ENCODE measurements at places on chromosomes 6 and 20.
A peak's percentile ranks its signal among the peaks of the same experiment; 100 is the strongest.

DNA sequence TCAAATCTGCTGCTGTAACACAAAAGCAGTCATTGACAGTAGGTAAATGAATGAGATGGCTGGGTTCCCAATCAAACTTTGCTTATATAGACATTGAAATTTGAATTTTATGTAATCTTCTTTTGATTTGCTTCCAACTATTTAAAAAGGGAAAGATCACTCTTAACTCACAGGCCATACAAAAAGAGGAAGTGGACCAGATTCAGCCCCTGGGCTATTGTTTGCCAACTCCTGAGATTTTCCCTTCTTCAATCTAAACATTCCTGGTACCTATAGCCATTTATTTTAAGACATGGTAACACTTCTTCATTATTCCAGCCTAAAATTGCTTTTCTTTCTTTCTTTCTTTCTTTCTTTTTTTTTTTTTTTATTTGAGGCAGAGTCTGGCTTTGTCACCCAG is 260.6 kb downstream of the TFAP2A start:
- DNase-seq, result no peak

DNA sequence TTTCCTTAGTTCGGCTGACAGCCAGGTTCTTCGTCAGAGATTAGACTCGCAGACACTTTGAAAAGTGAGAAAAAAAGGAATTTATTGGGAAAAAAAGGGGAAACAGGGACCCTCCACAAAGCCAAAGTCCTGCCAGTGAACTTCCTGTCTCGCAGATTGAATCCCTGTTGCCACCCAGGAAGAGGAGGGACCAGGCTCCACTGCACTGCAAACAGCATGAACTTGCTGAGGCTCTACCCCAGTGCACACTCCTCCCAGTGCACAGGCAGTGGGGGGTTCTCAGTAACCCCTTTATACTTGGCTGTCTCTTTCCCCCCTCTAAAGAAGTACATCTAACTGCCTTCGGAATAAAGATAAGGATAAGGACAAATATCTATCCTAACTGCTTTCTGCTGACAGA is 959.0 kb downstream of the GRIK2 start:
- DNase-seq, result no peak

- DNase-seq, result no peak
Observed at GRCh38 chr20:38315290-38315966, 11.5 kb downstream of the BPI start.

GRCh38 chr20:16701296-16701695 is 28.5 kb upstream of the SNRPB2 start:
- DNase-seq, result no peak

- DNase-seq, result no peak
Observed at GRCh38 chr6:161749576-161749975, 475.7 kb upstream of the AGPAT4 start.

DNA sequence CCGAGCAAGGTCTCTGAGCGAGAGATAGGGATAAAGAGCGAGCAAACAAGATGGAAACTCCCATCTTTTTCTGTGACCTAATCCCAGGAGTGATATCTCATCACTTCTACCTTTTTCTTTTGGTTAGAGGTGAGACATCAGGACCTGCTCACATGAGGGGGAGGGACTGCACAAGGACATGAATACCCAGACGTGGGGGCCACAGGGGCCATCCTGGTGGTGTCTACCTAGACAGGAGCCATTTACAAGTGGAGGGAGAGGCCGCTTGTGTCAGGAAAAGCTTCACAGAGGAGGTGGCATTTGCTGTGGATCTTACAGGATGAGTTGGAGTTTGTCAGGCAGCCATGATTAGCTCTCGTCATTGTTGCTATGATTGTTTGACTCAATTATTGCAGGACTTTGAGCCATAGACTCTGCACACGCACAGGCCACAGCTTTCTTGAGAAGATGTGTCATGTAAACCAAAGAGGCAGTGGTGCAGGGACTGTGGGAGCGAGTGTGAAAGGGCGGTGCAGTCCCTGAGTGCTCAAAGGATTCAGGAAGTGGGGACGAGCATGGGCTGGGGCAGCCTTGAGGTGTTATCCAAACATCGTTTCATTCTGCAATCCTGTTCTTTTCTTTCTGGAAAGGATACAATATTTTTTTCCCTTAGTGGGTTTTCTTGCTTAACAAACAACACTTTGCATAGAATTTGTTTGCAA is 7.7 kb downstream of the NPEPL1 start:
- DNase-seq, result no peak

- DNase-seq, result no peak
Observed at GRCh38 chr6:30670760-30671527, 1.9 kb downstream of the DHX16 start.

DNA sequence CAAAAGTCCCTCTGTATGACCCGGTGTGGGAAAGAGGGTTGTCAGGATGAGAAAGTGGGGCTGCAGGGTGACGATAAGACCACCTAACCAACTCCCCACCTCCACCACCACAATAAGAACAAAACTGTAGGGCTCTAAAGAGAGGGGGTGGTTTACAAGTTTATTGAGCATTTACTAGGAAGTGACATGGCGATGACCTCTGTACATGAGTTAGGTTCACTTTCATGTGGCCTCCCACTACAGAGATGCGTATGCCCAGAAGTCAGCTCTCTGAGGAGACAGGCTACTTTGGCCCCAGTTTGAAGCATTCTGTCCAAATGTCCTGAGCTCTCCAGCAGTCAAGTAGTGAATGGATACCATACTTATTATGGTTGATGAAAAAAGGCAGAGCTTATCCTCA is 28.7 kb upstream of the PI16 start:
- no peak for DNase-seq

DNA sequence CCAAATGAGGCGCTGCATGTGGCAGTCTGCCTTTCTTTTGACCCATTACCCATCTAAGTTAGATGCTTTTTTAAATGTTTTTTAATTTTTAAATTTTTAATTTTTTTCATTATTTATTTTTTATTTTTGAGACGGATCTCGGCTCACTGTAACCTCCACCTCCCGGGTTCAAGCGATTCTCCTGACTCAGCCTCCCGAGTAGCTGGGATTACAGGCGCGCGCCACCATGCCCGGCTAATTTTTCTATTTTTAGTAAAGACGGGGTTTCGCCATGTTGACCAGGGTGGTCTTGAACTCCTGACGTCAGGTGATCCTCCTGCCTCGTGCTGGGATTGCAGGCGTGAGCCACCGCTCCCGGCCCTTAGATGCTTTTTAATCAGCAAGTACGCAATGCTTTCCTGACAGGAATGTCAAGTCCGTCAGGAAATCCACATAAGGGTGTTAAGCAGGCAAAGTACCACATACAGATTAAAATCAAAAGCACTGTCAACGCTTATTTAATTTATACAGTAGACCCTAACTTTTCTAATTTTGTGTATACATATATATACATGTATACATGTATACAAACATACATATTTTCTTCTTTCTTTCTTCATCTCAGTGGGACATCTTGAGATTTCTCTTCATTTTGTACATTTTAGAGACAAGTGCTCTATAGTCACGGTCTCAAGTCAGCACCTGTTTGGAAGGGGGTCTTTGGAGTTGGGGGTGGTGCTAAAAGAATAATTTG is 995 bp upstream of the GSTA4 start:
- no peak for DNase-seq

DNA sequence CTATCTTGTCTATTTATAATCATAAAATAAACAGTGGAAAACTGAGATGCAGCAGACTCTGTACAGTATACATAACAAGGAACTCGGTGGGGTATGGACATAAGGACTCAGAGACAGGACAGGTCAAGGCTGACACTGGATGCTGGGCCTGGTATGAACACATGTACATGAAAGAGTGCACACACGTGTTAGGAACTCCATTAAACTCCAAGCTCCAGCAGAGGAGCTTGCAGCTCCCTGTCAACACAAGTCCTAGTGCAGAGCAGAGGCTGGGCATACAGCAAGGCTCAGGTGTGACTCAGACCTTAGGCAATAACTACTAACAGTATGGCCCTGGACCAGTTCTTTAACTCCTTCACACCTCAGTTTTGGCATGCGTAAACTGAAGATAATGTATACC is 17.1 kb downstream of the NAPB start:
- DNase-seq, result no peak

- no peak for DNase-seq
Observed at GRCh38 chr20:63765902-63766301, 26.3 kb downstream of the SLC2A4RG start.

DNA sequence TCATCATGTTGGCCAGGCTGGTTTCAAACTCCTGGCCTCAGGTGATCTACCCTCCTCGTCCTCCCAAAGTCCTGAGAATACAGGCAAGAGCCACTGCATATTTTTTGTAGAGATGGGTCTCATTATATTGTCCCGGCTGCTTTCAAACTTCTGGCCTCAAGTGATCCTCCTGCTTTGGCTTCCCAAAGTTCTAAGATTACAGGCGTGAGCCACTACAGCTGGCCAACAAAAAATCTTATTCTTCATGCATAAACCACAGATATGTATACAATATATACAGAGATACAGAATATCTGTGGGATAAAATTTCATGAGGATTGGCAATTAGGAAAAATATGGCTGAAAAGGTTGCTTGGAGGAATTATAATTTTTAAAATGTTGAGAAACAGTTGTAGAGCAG is 49.9 kb downstream of the SLC35A1 start:
- DNase-seq, result no peak

DNA sequence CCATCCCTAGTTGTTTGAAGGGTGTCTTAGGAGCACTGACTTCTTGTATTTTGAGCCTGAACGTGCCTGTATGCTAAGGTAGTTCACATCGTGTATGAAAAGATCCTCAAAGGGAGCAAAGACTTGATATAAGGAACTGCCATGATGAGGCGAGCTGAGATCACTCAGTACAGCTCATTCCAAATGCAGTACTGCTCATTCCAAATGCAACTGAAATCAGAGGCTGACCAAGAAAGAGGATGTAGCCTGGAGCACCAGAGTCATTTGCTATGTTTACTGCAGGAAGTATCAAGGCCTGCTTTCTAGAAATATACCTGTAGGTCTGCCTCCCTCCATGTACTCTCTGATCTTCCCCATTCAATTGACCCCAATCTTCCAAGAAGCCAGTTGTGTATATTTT is 832.2 kb downstream of the EYS start:
- no peak for DNase-seq

DNA sequence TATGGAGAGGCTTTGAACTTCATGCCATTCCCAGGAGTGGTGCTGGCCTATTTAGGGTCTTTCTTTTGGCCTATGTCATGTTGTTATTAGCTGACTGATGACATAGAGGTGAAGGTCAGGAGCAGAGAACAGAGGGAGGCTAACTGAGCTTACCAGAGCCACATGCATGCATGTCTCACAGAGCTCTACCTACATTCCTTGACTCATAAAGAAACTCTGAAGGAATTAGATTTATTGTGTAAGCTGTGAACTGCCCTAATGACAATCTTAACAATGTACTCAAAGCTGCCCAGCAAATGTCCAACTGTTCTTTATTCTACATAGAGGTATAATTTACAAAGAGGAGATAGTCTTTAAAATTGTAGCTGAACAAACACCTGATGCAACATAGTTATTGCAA is 192.7 kb upstream of the CNR1 start:
- no peak for DNase-seq

GRCh38 chr6:16322666-16323312 is 84.4 kb downstream of the GMPR start:
- DNase-seq, result peak; percentile 55

DNA sequence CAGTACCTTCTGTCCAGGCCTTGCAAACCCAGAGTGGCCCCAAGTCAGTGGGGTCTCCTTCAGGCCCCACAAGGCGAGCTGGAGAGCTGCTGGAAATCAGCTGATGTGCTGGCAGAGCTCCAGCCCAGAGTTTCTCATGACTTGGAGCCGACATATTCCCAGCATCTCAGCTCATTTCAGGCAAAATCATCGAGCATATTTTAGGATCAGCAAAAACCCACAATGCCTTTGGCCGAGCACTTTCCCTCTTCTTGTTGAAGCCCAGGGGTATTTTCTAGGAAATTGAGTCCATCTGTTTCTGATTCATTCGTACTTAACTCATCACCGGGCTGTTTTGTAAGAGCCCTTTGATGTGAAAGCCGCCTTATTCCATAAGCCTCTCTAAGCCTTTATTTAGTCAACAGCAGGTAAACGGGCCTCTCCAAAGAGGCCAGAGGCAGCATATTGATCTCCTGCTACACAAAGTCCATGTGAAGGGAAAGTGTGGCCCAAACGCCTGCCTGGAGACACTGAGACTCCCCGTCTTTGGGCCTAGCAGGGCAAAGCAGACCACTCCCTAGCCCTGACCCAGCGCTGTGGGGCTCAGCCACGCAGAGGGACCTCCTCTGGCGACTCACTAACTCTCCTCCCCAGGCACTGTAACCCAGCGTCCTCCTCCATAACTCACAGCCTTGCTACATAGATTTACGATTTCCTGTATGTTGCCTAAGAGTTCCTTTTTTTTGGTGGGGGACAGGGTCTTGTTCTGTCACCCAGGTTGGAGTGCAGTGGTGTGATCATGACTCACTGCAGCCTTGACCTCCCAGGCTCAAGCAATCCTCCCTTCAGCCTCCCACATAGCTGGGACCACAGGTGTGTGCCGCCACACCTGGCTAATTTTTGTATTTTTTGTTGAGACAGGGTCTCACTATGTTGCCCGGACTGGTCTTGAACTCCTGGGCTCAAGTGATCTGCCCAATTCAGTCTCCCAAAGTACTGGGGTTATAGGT is 12.1 kb upstream of the C20orf203 start:
- DNase-seq, result no peak

- DNase-seq, result no peak
Observed at GRCh38 chr6:169009628-169010027, 244.0 kb downstream of the THBS2 start.

DNA sequence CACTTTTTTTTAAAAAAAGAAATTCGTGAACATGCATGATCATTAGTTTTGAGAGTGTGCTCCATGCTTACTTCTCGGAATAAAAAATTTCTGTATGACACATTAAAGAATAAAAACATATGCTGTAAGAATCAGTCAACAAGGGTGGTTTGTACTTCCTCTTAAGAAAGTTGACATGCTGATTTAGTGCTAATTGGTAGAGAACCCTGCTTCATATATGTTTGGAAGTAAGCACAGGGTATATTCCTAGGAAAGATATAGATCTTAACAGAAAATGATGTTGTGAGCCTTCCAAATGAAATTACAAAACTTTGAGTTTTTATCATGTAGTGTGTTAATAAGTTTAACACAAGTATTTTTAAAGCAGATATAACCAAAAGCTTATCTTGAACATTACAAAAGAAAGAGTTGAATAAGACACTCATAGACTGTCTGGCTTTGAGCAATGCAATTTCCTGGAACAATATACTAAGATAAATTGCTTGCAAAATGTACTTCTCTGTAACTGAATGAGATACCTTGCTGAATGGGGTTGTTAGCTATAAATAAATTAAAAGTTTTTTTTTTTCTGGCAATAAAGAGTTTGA is 13.8 kb upstream of the VIP start:
- no peak for DNase-seq

DNA sequence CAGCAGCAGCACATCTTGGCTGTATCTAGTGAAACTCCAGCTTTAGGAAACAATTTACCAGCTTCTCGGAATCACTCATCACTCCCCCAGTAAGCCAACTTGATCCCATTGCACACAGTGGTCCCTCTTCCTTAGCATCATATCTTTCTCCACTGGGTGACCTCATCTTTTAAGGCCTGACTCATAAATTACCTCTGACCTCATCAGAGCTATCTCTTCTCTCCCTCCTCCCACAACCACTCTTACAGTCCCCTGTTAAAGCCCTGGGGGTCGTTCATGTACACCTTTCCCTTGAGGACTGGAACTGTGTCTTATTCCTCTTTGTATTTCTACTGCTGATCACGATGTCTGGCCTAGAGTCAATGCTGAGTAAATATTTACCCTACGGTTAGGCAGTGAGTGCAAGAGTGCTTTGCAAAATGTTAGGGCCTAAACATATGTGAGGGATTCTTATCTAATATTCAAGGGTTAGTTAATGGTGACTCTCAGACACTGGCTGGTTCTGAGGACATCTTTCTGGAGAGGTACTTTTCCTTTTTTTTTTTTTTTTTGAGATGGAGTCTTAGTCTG is 187.2 kb downstream of the LRFN2 start:
- DNase-seq, result no peak
